ENCODE measurements at places on chromosomes 16 and 17.

GRCh38 chr16:12079412-12079965 lies 103.0 kb downstream of the SNX29 start:
- no peak for DNase-seq

DNA sequence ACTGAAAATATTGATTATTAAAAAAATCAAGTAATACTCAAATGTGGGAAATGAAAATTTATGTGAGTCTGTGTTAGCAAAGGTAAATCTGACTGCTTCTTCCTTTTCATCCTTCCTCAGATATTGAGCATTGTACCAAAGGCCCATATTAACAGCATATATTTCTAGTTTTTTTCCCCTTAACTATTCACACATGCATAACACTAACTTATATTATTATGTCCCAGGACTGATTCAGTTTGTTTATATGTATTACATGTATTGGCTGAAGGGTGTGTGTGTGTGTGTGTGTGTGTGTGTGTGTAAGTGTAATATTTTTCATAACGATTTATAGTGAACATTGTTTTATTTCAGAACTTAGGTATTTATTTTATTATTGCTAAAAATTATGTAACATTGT lies 74.2 kb downstream of the BCAS3 start:
- no peak for DNase-seq

DNA sequence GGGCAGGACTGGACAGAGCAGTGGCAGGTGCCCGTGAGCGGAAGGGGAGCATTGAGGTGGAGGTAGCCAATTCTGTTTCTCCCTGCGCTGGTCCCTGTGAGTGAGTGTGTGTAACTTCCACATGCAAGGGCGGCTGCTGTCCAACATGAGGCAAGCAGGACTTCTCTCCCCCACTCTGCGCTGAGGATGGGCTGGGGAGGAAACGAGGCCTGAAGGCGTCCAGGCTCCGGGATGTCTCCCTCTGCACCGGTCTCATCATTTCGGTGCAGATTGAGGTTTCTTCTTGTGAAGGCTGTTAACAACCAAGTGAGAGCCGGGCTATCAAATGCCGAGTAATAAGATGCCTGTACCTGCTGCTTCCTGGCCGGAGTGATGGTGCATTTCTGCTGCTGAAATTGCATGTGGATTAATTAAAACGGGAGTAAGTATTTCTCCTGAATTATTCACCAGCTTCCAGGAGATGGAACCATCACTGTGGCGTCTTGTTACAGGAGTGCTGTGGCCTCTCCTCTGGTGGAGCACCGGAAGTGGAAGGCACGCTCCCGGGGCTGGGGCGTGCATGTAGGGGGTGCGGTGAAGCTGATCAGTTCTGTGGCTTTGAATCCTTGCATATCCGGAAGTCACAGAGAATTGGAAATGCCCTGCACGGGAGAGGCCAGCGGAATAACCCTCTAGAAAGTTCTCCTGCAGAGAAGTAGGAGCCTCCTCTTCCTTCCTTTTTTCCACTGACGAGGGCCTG lies 41.7 kb upstream of the MGAT5B start:
- DNase-seq = no peak

- no peak for DNase-seq
Observed at GRCh38 chr16:29810699-29811169, 1.3 kb upstream of the PRRT2 start.

- DNase-seq = no peak
Observed at GRCh38 chr16:54055191-54055590, 231.4 kb downstream of the IRX3 start.

GRCh38 chr17:64787255-64787920 lies 125.3 kb upstream of the SMURF2 start:
- no peak for DNase-seq

DNA sequence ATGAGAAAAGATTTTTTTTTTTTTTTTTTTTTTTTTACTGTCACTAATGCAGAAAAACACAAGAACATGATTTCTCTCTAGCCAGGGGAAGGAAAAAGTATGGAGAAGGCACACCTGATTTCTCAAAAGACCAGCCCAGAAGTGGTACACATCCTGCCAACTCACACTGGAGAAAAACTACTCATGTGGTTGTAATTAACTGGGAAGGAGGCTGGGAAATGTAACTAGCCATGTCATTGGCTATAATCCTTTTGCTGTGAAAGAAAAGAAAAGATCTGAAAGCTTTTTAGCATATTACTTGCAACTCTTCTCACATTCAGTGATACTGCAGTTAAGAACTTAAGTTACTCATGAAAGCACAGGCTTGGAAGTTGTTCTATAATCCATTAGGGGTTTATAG lies 195.9 kb upstream of the PMFBP1 start:
- DNase-seq = no peak

DNA sequence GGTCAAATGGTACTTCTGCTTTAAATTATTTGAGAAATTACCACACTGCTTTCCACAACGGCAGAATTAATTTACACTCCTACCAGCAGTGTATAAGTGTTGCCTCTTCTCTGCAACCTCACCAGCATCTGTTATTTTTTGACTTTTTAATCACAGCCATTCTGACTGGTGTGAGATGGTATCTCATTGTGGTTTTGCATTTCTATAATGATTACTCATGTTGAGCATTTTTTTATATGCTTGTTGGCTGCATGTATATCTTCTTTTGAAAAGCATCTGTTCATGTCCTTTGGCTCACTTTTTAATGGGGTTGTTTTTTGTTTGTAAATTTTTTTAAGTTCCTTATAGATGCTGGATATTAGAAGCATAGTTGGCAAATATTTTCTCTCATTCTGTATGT lies 446.7 kb downstream of the PMP22 start:
- DNase-seq = no peak

DNA sequence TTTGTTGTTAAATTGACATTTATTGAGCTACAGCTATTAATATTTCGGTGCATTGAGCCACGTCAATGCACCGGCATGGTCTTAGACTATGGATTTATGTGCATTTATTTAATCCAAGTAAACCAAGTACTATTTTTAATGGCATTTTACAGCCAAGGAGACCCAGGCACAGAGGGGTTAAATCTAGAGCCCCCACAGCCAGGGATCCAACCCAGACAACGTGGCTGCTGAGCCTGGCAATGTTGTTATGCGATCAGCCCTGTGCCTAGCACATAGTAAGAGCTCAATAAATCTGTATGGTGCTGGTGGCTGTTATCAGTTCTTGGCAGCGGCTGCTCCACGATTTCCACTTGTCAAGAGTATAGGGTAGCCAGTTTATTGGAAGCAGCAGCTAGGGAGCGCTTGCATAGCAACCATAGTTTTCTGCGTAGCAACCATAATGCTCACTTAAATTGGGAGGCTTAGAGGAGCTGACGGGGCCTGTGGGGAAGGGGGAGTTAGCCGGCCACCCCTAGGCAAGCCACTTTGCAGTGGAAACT lies 541 bp upstream of the RBBP6 start:
- peak; percentile 96 for DNase-seq

GRCh38 chr17:55735731-55736405 lies 13.2 kb upstream of the TMEM100 start:
- DNase-seq = peak; percentile 69

- no peak for DNase-seq
Observed at GRCh38 chr16:8832717-8833105, 35.1 kb downstream of the PMM2 start.
